ENCODE measurements at places on chromosomes 3 and 15.
A peak's percentile ranks its signal among the peaks of the same experiment; 100 is the strongest.

GRCh38 chr3:168558728-168559411, 463.1 kb upstream of the GOLIM4 start:
- DNase-seq: no peak

DNA sequence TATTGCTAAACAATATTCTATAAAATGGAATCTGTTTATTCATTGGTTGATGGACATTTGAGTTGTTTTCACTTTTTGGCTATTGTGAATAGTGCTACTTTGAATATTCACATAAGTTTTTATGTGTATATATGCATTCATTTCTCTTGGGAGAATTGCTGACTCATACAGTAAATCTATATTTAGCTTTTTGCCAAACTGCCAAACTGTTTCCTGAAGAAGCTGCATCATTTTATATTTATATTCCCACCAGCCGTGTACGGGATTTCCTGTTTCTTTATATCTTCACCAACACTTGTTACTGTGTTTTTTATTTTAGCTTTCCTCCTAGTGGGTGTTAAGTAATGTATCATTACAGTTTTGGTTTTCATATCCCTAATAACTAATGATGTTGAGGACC, 12.5 kb upstream of the TCAIM start:
- DNase-seq: no peak

GRCh38 chr3:12194669-12195161, 36.0 kb upstream of the TIMP4 start:
- DNase-seq: no peak

DNA sequence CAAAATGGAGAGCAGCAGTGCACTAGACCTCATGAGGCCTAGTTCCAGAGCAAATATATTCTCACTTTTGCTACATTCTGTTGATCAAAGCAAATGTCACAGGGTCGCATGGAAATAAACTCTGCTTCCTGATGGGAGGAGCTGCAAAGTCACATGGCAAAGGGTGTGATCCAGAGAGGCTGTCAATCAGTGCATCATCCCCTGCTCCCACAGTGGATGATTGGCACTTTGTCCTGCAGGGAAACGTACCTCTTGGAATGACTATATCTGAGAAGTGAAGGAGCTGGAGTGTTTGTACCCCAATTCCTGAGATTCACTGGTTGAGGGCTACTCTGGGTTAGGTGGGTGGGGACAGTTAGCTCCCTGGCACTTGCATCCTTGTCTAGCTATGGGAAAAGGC, 195.1 kb upstream of the CTDSPL start:
- no peak for DNase-seq

DNA sequence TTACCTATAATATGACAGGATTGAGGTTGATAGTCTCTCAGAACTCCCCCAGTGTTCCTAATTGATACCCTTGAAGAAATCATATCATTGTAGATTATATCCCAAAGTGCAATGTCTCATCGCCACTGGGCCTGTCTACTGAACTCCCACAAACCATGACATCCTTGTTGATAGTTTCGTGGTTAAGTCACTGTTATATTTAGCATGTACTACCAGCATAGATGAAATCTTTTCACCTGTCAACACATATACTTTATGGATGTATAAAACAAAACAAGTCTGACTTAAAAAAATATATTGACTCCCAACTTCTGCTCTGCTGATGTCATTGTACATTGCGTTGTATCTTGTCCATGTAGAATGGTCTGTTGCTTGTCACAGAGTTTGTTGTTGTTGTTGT, 128.1 kb downstream of the IQCH start:
- DNase-seq: no peak

DNA sequence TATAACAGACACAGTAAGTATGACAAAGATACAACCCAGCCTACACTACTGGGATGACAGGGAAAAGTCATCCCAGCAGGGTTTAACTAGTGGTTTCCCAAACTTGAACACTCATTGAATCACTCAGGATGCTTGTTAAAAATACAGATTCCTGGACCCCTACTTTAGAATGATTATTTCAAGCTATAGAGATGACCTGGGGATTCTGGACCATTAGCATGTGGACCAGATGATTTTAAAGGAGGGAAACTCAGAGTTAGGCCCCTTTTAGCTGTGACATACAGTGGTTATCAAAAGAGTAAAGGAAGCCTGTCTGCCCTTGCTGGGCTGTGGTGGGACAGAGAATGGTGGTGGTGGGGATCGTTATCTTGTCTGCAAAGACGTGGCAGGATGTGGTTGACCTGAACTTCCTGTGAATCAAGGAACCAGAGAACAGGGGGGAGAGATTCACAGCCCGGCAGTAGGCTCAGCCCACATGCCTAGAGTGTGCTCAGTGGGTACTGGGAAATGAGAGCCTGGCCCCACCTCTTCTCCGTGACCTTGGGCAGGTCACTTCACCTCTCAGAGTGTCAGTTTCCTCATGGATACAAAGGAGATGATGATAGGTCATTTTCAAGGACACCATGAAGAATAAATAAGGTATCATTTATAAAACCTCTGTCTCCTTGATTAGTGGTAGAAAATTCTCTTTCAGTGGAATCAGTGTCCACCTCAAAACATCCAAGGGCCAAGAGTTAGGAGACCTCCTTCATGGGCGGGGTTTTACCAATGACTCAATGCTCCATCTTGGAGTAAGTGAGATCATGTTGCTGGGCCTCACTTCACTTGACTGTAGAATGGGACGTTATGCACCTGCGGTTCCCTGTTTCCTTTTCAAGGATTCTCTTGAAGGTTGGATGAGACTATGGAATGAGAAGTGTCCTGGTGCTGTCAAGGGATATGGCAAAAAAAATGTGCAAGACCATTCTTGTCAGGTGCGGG, 306.5 kb downstream of the RPLP1 start:
- no peak for DNase-seq

DNA sequence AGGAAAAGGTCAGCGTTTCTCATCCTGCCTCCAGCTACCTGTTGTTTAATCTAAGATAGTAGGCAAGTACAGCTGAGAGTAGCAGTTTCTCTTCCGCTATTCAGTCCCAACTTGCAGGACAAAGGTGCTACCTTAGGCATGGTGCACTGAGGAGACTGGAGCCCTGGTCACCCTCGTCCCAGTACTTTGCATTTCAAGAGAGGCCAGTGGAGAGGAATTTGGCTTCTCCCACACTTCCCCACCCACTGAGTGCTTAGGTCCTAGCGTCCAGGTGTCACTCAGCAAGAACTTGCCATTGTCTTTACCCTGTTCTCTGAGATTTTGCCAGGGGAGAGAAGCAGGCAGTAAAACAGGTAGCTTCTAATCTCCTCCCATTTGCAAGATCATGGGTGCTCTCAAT, 12.5 kb upstream of the RPN1 start:
- DNase-seq: no peak

DNA sequence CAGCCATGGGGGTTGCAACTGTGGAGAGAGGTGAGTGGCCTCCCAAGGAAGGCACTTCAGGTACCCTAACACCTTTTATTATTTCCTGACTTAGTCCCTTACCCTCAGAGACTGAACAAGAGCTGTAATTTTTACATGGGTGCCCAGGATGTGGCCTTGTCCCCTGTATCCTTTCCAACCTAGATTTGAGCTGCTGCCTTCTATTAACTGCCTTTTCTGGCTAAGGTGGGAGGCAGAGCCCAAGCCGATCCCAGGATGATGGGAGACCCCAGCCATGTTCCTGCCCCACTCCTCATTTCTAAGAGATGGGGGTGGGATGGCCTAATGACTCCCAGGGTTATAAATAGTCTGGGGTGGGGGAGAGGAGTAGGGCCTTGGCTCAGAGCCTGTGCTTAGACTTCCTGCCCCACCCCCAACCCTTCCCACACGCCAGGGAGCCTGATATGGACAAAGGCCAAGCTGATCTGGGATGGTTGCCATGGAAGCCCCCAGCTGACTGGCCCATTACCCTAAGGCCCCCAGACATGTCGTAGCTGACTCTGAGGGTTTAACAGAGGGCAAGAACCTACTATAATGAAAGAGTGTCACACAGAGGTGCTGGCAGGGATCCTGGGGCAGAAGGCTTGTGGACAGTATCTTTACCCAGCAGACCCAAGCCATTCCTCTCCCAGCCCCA, 1.9 kb downstream of the KLHDC8B start:
- DNase-seq: peak; percentile 66

GRCh38 chr3:178419071-178419470, 117.2 kb upstream of the KCNMB2 start:
- no peak for DNase-seq

DNA sequence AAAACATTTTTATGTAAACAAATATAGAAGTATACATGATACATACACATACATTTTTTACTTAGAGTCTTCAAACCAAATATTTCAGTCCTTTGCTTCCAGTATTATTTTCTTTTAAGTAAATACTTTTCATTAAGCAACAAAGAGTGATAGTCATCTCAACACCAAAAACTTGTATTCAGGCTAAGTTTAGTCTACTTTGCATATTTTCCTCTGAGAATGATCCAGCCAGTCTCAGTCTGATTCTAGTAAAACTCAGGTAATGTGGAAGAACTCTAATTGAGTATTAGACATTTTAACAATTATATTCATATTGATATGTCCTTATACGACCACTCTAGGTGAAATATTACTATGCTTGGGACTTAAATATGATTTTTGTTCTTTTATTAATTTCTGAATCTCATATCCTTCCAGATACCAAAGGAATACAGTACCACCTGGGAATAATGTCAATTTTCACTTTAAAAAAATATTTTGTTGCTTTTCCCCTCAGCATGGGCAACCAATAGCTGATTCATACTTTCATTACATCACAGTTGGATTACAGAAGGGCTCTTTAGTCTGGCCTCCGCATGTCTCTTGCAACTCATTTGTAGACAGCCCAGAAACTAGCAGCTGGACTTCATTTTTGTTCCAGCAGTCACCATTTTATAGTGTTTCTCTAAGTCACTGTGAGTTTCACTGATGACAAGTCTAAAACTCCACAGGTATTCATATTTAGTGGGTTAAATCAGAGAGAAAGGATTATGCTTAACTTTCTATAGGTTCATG, 390.4 kb downstream of the ZBTB20 start:
- no peak for DNase-seq

DNA sequence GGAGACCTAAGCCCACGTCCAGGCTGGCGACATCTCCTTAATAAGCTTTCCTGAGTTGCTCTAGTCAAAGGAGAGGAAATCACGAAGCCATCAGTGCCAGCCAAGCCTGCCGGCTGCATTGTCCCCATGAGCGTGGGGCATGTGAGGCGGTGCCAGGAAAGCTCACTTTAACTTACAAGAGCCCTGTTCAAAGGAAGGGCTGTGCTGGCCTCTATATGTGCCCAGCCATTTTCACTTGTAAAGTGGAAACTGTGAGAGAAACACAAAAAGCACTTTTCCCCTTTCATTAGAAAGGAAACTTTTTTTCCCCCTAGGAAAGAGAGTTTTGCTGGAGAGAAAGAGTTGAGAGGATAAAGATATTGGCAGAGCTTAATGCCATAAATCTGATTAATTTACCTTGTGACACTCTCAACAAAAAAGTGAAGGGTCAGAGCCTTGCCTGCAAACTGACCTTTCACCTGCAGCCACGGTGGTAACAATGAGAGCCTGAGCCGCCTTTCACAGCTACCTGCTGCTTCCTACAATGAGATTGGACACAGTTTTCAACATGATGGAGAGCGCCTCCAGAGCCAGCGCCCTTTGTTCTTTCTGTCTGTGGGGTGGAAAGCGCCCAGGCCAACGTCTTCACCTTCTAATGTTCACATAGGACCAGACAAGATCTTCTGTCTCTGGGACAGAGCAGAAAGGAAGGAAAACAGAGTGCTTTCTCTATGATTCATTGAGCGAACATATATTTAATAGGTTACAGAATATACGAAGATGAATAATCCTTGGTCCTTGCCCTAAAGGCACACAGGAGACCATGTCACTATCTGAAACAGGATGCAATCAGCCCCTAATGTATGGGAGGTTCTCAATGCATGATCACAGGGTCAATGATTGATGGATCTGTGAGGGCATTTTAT, 233.1 kb upstream of the HES1 start:
- no peak for DNase-seq

DNA sequence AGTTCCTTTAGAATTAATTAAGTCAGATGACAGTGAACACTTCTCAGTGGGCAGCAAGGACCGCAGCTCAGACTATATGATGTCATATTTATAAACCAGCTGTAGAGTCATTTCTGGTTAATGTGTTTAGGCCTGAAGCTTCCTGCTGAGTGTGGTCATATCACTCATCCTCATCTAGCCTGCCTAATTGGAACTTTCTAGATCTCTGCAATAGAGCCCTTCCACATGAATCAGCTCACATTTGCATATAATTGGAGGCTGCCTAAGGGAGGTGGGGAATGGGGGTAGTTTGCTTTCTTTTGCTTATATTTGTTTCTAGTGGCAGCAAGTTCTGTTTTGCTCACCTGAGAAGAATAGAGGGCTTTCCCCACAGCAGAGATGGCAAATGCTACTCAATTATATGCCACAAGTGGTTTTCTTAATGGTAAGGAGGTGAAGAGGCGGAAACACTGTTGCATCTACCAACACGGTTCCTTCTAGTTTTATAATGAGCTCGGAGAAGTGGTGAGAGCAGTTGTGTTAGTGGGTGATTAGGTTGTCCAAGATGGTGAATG, 148.1 kb downstream of the KLHL25 start:
- DNase-seq: no peak

DNA sequence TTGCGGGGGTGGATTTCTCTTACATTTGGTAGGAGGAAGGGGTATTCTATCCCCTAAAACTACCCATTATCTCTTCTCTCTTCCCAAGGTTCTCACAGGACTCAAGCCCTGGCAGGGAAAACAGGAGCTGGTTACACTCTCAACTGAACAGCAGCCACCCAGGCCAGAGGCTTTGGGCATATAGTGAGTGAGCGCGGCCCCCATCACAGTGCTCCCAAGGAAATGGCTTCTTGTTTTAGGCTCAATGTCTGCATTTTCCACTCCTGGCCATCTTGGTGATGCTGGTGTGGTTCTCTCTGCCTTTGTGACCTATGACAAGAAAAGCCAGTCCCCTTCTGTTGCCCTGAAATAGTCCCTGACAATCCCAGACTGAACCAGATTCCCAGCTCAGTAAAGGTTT, 50.1 kb downstream of the WDR76 start:
- no peak for DNase-seq

DNA sequence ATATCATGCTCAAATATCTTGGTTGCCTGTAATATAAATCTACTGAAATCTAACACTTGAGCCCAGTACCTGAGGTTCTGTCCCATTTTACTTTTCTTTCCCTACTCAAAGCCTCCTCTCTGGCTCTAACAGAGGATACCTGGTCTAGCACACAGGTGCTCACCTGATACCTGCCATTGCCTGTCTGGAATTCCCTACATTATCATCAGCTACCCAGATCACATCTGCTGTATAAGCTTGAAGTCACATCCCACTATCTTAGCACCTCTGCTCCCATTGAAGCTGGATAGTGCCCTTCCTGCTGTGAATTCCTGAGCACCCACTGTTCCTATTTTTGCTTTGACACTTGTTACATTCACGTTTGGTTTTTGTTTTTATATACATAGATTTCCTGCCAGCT, 30.5 kb downstream of the GYG1 start:
- no peak for DNase-seq

DNA sequence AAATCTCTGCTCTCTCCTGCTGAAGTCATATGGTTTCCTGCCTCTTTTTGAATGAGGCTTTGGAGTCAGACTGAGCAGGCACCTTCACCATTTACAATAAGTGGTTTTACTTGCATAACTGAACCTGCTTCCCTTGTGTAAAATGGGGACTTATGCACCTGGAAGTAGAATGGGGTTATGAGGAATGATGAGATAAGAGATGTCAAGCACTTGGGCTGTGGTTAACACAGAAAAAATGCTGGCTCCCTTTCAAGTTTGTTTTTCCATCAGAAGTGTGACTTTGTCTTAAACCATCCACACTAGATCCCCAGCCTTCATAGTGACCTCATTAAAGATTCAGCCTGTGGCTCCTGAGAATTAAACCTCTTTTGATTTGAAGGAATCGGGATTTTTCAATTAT, 5.2 kb downstream of the EXOSC7 start:
- DNase-seq: no peak

Data from foreskin melanocyte (primary cell).